ENCODE measurements at places on chromosomes 13 and 19. TPM values are rescaled to one million over a fixed set of nuclear protein-coding genes. Genes with fewer than 3 reads are reported as not detected.

The MED29 gene
- 20.9 TPM for total RNA-seq

The COL5A3 gene
- 0.22 TPM for total RNA-seq

The UFM1 gene
- total RNA-seq: 64.9 TPM

The HSPB6 gene
- 0.72 TPM for total RNA-seq

- peak; percentile 84 for DNase-seq
These were observed 9.1 kb downstream of the ARID3A start for GRCh38 chr19:934865-935479.

DNA sequence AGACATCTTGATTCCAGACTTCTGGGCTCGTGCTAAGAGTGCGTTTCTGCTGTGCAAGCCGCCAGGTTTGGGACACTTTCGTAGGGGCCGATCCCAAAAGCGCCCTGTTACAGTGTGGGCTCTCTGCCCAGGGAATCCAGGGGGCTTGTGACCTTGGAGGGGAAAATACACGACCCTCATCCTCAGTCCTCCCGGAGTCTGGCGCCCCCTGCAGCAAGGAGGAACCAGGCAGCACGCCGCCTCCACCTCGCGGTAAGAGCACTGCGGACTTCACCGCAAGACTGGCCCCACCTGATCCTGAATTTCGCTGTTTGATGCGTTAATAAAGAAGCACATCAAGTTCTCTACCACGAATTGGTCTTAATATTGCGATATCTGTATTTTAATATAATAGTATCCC lies 5.2 kb downstream of the POLRMT start:
- DNase-seq: no peak

Data from A172 (cell line).